ENCODE measurements at places on chromosomes 1 and 21.

- DNase-seq, result no peak
Observed at GRCh38 chr1:179034720-179035119, 9.0 kb downstream of the FAM20B start.

- no peak for DNase-seq
Observed at GRCh38 chr1:7770669-7770996, 463 bp upstream of the VAMP3 start.

DNA sequence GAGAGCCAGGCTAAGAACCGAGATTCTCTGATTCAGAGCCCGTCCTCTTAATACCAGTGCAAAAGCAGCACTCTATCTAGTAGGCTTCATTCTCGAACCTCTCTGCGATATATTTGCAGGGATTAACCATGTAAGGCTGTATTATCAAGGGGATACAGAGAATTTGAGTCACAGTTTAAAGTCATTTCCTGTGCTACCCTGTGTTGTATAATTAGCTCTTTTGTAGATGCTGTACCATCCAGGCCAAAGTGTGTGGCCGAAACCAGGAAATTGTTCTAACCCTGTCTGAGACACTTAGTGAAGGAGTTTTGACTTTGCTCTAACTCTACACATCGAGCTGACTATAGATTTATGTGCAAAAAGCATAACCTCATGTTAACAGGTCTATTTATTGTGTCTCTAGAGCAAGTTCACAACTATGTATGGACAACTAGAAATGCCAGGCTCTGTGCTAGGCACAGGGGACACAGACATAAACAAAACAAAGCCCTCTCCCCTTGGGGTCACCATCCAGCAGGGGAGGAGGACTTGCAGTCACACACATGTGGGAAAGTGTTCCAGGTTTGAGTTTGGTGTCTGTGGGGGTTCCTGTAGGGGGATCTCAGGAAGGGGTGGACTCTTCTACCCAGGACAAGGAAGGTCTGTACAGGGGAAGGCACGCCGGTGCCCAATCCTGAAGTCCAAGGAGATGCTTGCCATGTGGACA, 182.2 kb downstream of the DHRS3 start:
- DNase-seq, result no peak

DNA sequence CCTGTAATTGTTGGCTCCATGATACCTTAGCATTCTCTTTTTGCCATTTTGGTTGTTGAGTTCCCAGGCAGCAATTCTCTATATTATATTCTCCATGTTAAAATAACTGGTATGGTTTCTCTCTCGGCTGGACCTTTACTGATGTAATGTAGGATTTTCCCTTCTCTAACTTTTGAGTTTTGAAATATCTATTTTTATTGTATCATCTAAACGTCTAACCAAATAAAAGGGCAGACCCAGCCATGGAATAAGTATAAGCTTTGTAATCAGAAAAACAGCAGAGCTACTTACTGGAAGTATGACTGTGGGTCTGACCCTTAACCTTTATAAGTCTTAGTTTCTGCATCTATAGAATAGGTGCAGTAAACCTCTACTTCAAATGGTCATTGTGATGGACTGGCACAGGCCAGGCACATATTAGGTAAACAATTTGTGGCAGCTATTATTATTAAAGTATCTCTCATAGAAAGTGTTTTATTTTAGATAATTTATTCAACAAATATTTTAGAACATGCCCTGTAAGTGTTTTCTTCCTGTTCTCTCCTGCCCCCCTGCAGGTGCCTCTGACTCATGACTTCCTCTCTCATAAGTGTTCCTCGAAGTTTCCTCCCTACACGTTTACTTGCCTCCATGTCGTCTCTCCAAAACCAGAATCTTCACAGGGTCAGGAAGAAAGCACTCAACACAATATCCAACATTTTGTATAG, 224.9 kb upstream of the FGGY start:
- no peak for DNase-seq

- no peak for DNase-seq
Observed at GRCh38 chr1:14452551-14452950, 145.9 kb upstream of the KAZN start.

DNA sequence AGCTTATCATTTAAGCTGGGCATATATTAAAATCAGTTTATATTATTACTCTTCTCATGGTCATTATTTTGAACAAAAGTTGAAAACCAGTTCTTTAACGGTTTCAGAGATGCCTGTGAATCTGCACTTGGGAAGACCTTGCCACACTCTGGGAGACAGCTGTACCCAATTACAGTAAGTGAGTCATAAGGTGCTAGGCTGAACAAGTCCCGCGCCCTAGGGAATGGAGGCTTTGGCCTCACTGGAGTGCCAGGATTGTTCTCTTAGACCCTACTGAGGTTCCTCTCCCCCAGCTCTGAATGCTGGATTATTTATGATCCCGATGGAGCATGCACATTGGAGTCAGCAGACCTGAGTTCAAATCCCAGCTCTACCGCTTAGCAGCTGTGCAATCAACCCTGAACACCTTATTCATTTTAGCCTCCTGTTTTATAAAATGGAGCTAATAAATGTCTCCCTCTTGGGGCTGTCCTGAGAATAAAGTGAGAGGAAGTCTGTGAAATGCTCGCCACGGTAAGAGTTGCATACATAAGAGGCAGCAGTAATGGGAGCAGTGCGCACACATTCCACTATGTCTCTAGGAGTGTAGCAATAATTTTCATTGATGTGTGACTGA, 266.2 kb downstream of the FOXD2 start:
- DNase-seq, result no peak

DNA sequence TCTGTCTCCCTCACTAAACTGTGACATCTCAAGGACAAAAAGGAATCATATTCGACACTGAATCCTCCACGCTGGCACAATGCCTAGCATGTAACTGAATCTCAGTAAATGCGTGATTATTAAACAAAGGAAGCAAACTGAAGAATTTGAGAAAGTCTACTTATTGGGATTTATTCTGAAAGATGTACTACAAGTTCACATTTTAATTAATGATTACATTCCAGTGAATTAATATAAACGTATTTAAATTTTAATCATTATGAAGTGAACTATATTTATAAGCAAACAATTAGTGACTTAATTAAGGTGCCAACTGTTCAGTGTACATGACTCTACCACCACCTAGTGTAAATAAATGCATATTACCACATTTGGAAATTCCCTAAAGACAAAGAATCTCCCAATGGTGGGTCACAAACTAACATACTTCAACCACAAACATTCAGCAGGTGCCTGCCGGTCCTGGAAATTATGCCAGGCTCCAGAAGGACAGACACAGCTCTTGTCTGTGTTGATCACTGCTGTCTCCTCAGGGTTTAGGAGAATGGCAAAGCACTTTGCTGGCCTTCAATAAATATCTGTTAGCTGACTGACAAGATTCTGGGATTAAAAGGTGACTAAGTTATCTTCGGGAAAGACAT, 56.3 kb downstream of the SMYD3 start:
- DNase-seq, result no peak

GRCh38 chr1:21341517-21342078, 51.3 kb upstream of the ECE1 start:
- DNase-seq, result no peak

- DNase-seq, result no peak
Observed at GRCh38 chr1:32868806-32869455, 1.8 kb downstream of the FNDC5 start.

DNA sequence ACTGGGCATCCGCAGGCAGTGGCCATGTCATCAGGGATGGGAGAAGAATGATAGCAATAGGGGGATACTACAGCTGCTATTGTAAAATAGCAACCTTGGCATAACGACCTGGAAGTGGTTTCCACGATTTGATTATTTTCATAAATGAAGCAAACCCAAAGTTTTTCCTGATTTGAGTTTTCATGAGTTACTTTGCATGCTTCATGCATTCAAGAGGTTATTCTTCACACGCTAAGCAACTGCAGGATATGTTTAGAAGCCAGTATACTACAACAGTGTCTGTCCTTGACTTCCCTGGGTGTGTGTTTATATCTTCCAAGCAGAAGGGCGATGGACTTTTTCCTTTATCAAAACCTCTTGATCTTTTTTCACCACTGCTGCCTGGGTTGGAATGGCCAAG, 281.1 kb upstream of the DUSP10 start:
- DNase-seq, result no peak

GRCh38 chr1:202351725-202352124, 3.2 kb downstream of the PPP1R12B start:
- no peak for DNase-seq

DNA sequence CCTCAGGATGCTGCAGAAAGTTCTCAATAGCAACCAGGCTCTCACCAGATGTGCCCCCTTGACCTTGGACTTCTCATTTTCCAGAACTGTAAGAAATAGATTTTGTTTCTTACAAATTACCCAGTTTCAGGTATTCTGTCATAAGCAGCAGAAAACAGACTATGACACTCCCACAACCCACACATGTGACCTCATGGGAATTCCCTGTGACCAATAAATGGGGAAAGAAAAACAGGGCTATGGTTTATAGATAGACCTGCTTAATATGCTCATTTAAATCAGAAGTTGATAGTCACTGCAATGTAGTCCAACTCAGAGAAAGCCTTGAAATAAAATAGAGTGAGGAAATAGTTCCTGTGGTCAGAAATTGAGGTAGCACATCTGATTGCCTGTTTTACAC, 380.9 kb upstream of the PTBP2 start:
- DNase-seq, result no peak

- no peak for DNase-seq
Observed at GRCh38 chr1:177891809-177892208, 78.0 kb downstream of the SEC16B start.

DNA sequence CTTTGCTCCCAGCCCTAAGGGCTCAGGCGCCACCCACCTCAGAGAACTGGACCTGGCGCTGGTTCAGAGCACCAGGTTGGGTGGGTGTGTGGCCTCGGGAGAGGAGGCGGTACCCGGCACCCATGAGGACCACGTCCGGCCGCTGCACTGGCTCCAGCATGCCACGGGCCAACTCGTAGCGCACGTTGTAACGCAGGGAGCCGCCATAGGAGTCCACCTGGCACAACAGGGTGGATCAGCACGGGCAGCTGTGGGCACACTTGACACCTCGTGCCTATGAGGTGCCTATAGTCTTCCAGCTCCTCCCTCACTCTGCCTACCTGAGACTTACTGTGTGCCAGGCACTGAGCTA, 56.5 kb downstream of the HSPG2 start:
- no peak for DNase-seq

GRCh38 chr1:71294178-71294577, 213.3 kb upstream of the ZRANB2 start:
- no peak for DNase-seq

Data from activated CD4-positive, alpha-beta T cell treated with anti-CD3 and anti-CD28 coated beads, Interleukin-2, amount 50 U/mL, for 1 hour (primary cell).